ENCODE measurements at places on chromosomes 2 and 18. TPM values are rescaled to one million over a fixed set of nuclear protein-coding genes. Genes with fewer than 3 reads are reported as not detected.

Gene CD226
- 111 TPM for total RNA-seq

Gene PRSS56
- not detected for total RNA-seq

Gene TLX2
- 2.6 TPM for total RNA-seq

DNA sequence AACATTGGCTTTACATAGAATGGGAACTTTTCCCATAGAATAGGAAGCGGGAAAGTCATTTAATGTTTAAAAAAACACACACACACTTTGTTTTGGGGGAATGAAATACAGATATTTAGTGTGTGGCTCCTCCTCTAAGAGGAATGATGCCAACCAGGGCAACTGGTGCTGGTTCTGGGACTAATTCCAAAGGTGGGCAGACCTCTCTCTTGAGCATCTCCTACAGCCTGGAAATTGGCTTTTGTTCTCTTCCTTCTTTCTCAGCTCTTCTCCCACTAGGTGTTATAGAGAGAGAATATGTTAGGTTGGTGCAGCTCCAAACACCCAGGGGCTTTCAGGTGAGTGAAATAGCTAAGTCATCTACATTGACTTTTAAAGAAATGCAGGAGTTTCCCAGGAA is 190.1 kb downstream of the RAD51AP2 start:
- no peak overlapping the region for H3K27ac ChIP-seq
- H3K4me1 ChIP-seq: no peaks in the 10 kb centered on the region
- H3K36me3 ChIP-seq: no peaks in the 10 kb centered on the region

DNA sequence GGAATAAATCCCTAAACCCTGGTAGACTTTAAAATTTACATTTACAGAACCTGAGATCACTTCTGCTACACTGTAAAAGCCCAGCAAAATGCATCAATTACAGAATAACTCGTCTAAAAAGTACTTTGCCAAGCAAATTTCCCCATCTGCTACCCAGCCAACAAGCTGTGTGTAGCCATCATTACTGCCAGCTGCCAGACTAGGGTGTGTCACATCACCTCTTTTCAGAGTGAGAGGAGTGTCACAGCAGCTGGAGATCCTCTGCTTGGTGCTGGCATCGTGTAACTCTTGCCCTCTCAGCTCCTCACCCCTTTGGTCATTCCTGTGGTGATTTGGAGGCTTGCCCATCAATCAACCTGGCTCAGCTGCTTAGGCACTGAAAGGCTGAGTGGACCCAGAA is 340.4 kb upstream of the MMADHC start:
- H3K27ac ChIP-seq: no peak overlapping the region
- no peak for DNase-seq
- no peak overlapping the region for H3K4me3 ChIP-seq
- no peaks in the 10 kb centered on the region for H3K27me3 ChIP-seq
- no peaks in the 10 kb centered on the region for H3K36me3 ChIP-seq

GRCh38 chr2:202337706-202338346 is 38.3 kb upstream of the BMPR2 start:
- no peak overlapping the region for H3K27ac ChIP-seq
- H3K36me3 ChIP-seq: no peaks in the 10 kb centered on the region
- DNase-seq: no peak
- no peaks in the 10 kb centered on the region for H3K4me1 ChIP-seq
- no peaks in the 10 kb centered on the region for H3K27me3 ChIP-seq
- no peak overlapping the region for H3K4me3 ChIP-seq

- no peak overlapping the region for H3K4me3 ChIP-seq
- H3K27ac ChIP-seq: no peak overlapping the region
Observed at GRCh38 chr2:240465268-240465764, 29.9 kb downstream of the GPC1 start.

GRCh38 chr2:222655787-222656525 is at the start of gene FARSB:
TSS of gene FARSB (minus strand) at chr2:222656092. CDS start at chr2:222656073, 19 bp downstream.
- DNase-seq: peak; percentile 93
- peaks cover 46% of the 10 kb centered on the region for H3K4me1 ChIP-seq

DNA sequence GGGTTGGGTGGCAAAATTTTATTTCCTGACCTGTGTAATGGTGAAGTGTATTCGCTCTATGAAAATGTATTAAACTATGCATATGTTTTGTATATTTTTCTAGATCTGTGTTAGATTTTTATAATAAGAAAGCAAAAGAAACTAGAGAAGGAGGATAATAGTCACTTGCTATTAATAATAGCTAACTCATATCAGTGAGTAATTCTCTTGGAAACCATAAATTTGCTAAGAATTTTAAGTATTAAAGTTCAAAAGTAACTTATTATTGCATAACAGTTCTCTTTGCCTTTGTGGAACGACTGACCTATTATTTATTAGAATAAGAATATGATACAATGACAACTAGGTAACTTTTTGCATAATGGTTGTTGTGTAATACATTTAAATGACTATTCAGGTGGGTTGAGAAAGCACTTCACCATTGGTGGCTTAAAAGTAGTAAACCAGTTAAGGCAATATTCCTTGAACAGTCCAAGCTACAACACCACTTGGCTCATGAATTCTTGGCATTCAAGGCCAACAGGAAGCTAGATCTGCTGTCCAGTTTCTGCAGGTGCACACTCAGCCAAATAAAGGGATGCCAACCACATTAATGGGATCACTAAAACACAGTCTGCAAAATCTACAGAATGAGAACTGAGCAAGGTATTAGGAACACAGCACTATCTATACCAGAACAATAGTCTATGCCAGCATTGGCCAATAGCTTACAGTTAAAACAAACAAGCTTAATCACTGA is 921.3 kb downstream of the CPS1 start:
- H3K4me3 ChIP-seq: no peak overlapping the region
- no peaks in the 10 kb centered on the region for H3K36me3 ChIP-seq
- H3K4me1 ChIP-seq: no peaks in the 10 kb centered on the region
- no peaks in the 10 kb centered on the region for H3K27me3 ChIP-seq
- no peak for DNase-seq

DNA sequence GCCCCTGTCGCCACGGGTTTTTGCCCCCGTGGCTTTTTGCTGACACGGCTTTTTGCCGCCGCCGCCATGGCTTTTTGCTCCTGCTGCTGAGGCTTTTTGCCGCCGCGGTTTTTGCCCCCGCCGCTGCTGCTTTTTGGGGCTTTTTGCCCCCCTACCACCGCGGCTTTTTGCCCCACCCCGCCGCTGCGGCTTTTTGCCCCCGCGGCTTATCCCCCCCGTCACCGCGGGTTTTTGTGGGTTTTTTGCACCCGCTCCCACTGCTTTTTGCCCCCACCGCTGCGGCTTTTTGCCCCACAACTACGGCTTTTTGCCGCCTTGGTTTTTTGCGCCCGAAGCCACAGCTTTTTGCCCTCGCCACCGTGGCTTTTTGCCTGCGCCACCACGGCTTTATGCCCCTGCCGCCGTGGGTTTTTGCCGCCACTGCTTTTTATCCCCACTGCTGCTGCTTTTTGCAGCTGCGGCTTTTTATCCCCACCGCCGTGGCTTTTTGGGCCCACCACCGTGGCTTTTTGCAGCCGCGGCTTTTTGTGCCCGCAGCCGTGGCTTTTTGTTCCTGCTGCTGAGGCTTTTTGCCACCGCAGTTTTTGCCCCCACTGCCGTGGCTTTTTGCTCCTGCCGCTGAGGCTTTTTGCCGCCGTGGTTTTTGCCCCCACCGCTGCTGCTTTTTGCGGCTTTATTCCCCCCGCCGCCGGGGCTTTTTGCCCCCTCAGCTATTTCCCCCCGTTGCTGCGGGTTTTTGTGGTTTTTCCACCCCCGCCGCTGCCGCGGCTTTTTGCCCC is 2798.0 kb upstream of the TEKT4 start:
- no peak overlapping the region for H3K4me3 ChIP-seq
- no peaks in the 10 kb centered on the region for H3K36me3 ChIP-seq
- DNase-seq: no peak
- no peaks in the 10 kb centered on the region for H3K4me1 ChIP-seq
- no peaks in the 10 kb centered on the region for H3K27me3 ChIP-seq

DNA sequence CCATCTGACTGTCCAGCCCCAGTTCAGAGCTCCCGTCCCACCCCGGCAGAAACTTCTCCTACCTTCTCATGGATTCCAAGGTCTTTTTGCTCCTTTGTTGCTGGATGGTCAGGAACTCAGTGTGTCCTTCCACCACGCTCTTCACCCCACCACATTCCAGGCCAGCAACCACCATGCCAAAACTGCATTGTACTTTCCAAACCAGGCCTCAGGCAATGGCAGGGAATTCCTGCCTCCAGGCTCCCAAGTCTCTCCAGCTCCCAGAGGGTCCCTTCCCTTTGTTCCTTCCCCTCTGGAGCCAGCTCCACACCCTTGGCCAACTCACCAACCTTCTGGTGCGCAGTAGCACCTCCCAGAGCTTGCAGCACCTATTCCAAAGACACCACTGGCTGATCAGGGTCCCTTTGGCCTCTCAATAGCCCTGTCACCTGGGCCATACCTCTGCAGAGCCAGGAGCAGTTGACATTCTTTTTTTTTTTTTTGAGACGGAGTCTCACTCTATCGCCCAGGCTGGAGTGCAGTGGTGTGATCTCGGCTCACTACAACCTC is 8.1 kb downstream of the CHMP1B start:
- H3K4me1 ChIP-seq: peaks cover 10% of the 10 kb centered on the region
- H3K27me3 ChIP-seq: peaks cover under 1% of the 10 kb centered on the region
- no peak overlapping the region for H3K4me3 ChIP-seq
- H3K36me3 ChIP-seq: no peaks in the 10 kb centered on the region
- H3K27ac ChIP-seq: no peak overlapping the region

DNA sequence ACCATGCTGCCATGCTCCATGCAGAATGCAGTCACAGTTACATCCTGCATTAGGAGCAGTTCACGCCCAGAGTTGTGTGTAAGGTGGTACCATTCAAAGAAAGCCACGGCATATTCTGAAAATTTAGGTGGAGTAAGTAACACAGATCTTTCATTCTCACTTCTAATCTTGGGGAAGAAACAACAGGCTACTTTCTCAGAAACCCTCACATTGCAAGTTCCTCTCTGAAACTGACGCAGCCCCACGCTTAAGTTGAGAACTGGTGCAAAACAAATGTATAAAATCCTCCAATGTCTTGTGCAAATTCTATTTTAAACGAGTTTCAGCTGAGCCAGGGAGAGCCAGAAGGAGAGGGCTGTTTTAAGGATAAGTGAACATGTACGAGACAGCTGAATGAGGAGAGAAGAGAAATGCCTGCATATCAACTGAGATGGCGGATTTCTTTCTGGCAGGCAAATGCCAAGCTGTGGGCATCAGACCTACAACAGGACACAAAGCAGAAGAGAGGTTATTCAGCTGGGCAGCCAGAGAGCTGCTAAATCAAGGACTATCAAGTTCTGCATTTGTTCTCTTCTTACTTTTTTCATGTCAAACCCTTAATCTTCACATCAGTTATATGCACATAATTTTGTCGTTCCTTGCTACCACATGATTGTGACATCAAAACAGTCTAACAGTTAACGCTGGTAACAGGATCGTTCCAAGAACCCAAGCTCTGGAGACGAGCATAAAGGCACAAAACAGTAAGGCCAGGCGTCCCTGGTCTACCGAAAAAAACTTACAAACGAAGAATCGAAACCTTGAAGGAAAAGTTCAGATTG is 6.4 kb downstream of the ARL4C start:
- H3K27ac ChIP-seq: peak overlapping the region; percentile 100
- peaks cover 94% of the 10 kb centered on the region for H3K36me3 ChIP-seq
- peak; percentile 63 for DNase-seq
- H3K4me1 ChIP-seq: peaks cover 58% of the 10 kb centered on the region

- no peaks in the 10 kb centered on the region for H3K27me3 ChIP-seq
- H3K36me3 ChIP-seq: peaks cover 44% of the 10 kb centered on the region
- no peak for DNase-seq
- H3K27ac ChIP-seq: no peak overlapping the region
- H3K4me1 ChIP-seq: no peaks in the 10 kb centered on the region
- H3K4me3 ChIP-seq: no peak overlapping the region
Observed at GRCh38 chr18:69992776-69993175, 45.1 kb upstream of the CD226 start.

- DNase-seq: no peak
- no peaks in the 10 kb centered on the region for H3K4me1 ChIP-seq
- no peak overlapping the region for H3K4me3 ChIP-seq
Observed at GRCh38 chr2:48259811-48260210, 270.1 kb upstream of the STON1 start.

GRCh38 chr2:168545439-168546082 is 89.5 kb downstream of the CERS6 start:
- H3K27me3 ChIP-seq: no peaks in the 10 kb centered on the region
- H3K27ac ChIP-seq: no peak overlapping the region

DNA sequence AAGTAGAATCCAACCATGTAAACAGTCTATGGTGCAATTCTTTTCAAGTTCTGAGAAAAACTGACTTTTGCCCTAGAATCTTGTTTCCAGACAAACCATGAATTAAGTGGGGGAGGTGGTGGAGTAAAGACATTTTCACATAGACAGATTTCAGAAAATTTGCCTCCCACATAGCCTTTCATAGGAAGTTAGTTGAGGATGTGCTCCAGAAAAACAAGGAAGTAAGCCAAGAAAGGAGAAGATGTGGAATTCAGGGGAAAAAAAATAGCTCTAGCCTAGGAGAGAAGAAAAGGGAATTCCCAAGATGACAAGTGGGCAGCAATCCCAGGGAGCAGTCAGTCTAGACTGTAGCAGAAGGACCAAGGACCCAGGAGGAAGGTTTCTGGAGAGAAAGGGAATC is 17.4 kb downstream of the RUFY4 start:
- no peak overlapping the region for H3K27ac ChIP-seq
- H3K27me3 ChIP-seq: peaks cover 17% of the 10 kb centered on the region
- DNase-seq: no peak

DNA sequence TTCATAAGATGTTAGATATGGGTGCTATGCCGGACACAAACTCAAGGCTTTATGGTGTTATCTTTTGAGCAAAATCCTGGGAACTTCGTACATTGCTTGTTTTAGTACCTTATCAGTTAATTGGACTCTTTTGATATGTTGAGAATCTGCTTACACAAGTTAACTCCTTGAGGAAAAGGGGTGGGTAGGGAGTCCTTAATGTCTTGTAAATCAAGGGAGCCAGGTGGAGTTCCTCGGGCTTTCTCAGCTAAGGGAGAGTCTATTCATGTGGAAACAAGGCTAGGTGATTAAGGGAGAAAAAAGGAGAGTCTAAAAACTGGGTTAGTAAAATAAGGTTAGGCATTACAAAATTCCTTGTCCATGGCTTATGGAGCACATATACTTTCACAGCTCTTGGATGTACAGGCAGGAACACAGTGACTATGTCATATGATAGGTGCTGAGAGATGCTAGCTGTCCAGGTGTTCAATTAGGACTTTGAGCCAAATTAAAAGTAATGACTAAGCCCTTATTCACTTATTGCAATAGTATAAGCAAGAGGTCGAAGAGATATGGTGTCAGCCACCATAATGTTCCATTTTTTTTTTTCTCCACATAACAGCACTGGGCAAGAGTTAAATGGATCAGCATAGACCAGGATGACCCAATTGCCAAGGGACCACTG is 59.5 kb upstream of the DYNAP start:
- no peaks in the 10 kb centered on the region for H3K36me3 ChIP-seq
- DNase-seq: no peak
- no peaks in the 10 kb centered on the region for H3K4me1 ChIP-seq
- no peak overlapping the region for H3K4me3 ChIP-seq
